ENCODE measurements at places on chromosomes 3 and 15.

GRCh38 chr3:188824566-188824965, 347.2 kb upstream of the TPRG1 start:
- no peak for DNase-seq

GRCh38 chr3:30282154-30282696, 324.2 kb upstream of the TGFBR2 start:
- peak; percentile 95 for DNase-seq

- DNase-seq = peak; percentile 19
Observed at GRCh38 chr3:169953462-169954141, 13.0 kb upstream of the SEC62 start.

DNA sequence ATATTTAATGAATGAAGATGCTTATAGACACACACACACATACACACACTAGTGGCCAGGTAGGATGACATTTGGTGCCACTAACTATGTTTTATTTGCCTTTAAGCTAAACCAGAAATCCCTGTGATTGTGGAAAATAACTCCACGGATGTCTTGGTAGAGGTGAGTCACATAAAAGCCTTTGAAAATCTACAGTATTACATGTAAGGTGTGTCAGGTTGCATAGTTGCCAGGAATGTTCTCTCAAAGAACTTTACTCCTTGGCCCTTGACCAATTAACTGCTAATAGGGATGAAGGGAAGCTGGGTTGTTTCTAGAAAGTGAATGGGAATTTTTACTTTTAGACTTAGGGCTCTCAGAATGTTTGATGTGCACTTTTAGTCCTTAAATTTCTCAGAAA, 9.9 kb downstream of the ZBED2 start:
- peak; percentile 50 for DNase-seq

GRCh38 chr15:90046911-90047392, 45.8 kb downstream of the ZNF710 start:
- no peak for DNase-seq

DNA sequence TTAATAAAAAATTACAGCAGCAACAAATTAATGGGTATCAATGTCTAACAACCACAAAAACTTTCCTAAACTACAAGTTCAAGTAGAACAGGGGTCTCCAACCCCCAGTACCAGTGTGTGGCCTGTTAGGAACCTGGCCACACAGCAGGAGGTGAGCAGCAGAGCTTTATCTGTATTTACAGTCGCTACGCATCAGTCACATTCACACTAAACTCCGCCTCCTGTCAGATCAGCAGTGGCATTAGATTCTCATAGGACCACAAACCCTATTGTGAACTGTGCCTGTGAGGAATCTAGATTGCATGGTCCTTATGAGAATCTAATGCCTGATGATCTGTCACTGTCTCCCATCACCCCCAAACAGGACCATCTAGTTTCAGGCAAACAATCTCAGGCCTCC, 18.5 kb upstream of the LIPC start:
- no peak for DNase-seq

GRCh38 chr3:185929192-185930151, 8.3 kb downstream of the TRA2B start:
- DNase-seq = peak; percentile 73

GRCh38 chr3:47001731-47002170, 22.3 kb downstream of the NBEAL2 start:
- DNase-seq = no peak

DNA sequence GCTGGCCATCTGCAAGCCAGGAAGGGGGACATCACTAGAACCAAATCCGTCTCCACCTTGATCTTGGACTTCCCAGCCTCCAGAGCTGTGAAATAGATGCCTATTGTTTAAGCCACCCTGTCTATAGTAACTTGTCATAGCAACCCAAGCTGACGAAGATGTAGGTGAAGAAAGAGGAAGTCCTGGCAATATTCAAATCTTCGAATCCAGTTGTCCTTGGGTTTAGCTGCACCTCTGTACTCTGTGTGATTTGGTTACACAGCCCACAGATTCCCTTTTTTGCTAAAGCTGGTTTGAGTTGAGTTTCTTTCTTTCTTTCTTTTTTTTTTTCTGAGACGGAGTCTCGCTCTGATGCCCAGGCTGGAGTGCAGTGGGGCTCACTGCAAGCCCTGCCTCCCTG, 68.0 kb upstream of the XCR1 start:
- DNase-seq = no peak

DNA sequence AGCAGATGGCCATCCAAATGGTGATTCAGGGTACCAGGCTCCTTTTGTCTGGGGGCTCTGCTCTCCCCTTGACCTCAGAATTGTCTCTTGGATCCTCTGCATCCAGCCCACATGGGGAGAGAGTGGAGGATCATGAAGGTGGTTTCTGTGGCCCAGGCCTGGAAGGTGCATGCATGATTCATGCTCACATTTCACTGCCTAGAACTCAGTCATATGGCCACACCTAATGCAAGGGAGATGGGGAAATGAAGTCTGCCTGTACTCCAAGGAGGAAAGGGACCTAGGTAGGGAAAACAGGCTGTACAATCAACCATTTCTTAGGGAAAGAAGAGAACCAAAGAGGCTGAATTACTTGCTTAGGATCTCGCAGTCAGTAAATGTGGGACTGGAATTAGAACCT, 15.1 kb downstream of the HRG start:
- DNase-seq = no peak

GRCh38 chr3:16171009-16171408, 3.5 kb upstream of the GALNT15 start:
- no peak for DNase-seq

DNA sequence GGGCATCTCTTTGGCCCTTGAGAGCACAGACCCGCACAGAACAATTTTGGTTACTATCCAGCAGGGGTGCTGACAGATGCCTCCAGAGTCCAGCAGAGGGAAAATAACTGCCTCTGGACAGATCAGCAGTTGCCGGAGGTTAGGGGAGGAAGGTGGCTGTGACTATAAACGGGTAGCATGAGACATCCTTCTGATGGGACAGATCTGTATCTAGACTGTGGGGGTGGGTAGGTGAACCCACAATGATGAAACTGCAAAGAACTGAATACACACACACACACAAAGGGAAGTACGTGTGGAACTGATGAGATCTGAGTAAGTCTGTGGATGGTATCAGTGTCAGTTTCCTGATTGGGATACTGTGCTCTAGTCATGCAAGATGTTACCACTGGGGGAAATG, 21.2 kb downstream of the ADAMTS7 start:
- no peak for DNase-seq

GRCh38 chr15:99365242-99365641, 114.0 kb downstream of the LRRC28 start:
- no peak for DNase-seq

GRCh38 chr3:48985831-48986376, 4.1 kb upstream of the P4HTM start:
- DNase-seq = no peak

- DNase-seq = no peak
Observed at GRCh38 chr3:179961703-179962078, 75.0 kb downstream of the PEX5L start.
